Right hindlimb (tissue), 1 donor: ENCODE measurements at places on chromosomes 16 and 17.
A peak's percentile ranks its signal among the peaks of the same experiment; 100 is the strongest.

DNA sequence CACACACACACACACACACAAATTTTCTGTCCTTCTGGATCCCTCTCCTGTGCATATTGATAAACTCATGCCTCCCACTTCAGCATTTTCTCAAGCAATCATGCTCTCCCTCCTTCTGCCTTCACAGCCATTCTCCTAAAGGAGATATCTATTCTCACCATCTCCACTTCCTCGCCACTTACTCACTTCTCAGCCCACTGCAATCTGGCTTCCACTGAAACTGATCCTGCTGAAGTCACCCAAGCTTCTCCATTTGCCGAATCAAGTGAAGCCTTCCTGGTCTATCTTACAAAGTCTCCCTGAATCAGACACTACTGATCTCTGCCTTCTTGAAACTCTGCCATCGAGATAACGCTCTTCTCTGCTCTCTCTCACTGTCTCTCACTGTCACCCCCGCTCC lies 54.0 kb upstream of the GNAO1 start:
- DNase-seq: no peak

DNA sequence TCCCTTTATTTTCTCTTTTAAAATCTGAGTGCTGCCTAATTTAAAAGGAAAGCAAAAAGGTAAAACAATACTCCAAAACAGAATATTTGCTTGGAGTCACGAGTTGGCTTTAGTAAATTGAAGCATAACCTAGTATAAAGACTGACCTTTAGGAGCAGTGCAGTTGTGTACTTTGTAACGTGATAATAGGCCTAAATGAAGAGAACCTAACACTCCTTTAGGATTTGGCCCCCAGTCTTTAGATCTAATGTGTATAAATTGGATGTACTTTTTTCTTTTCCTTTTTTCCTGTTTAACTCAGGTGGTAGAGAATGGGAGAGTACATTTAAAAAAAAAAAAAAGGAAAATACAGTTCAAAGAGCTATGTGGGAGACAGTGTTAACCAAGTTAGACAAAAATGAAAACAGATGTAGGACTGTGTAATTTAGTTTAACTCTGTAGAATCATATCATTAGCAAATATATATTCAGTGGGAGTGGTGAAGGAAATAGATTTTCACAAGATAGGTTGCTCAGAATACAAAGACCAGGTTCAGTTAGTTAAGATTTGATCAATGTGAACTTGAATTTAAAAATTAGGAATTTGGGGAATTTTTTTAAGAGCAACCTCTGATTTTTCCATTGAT lies 16.8 kb downstream of the CPD start:
- DNase-seq: no peak

- DNase-seq: no peak
Observed at GRCh38 chr16:72957303-72958277, 90.3 kb downstream of the ZFHX3 start.

DNA sequence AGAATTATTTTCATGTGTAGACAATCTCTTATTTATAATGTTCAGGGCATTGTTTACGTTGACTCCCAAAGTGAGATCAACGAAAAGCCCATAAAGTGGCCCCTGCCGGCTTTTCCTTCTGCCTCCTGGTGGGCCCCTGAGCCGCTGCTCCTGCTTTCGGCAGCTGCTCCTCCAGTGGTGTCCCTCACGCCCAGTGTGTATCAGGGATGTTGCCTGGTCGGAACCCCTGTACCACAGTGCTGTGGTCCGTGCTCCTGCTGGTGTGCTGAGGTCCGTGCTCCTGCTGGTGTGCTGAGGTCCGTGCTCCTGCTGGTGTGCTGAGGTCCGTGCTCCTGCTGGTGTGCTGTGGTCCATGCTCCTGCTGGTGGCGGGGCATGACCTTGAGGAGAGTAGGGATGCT lies 107.6 kb downstream of the BANP start:
- DNase-seq: peak; percentile 12

GRCh38 chr17:20920815-20921199 lies 122.0 kb downstream of the USP22 start:
- DNase-seq: no peak

DNA sequence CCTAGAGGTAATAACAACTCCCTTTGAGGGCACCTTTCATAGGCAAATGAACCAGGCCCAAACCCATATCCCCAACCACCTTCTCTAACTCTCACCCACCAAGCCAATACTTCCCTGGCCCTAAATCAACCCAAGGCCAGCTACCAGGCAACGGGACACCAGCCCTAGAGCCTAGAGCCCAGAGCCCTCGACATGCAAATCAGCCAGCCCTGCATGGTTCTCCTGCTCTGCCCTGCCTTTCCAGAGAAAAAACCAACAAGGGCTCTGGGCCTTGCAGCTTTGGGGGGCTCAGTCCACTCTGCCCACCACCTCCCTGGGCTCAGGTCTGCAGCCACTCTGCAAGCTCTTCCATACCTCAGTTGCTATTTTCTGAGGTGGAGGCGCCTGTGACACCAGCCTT lies 55.0 kb downstream of the PITPNM3 start:
- no peak for DNase-seq

GRCh38 chr17:28247671-28248555 lies 71.1 kb upstream of the TMEM97 start:
- DNase-seq: no peak

- no peak for DNase-seq
Observed at GRCh38 chr17:27256225-27257030, 37.5 kb upstream of the WSB1 start.

- DNase-seq: no peak
Observed at GRCh38 chr17:10162096-10162495, 36.3 kb downstream of the GAS7 start.

- no peak for DNase-seq
Observed at GRCh38 chr16:61763013-61763412, 273.2 kb downstream of the CDH8 start.

DNA sequence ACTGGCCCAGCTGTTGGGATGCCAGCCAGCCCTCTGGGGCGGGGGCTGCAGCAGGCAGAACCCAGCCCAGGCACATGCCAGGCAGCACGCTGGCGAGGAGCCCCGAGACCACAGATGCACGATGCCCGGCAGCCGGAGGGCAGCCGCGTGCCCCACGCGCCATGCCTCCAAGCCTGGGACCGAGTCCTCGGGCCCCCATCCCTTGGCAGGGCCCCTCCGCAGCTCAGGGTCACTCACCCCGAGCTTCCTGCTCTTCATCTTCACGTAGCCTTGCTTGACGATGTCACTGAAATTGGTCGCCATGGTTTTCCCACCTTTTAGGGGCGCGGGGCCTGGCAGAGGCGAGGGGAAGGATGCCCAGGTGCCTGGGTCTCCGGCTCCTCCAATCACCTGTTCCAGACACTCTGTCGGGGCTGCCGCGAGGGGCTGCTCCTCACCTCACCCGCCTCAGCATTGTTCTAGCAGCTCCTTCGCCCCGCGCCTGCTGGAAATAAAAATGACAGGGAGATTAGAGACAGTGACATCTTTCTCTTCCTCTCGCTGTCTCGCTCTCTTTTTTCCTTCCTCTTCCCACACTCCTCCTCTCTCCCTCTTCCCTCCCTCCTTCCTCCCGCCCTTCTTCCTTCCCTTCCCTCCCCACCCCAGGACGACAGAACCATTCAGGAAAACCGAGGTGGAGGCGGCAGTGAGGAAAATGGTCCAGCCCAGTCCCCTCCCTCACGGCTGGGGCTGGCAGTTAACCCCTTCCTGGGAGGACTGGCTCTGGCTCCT lies 6.9 kb downstream of the DOK4 start:
- DNase-seq: peak; percentile 83

DNA sequence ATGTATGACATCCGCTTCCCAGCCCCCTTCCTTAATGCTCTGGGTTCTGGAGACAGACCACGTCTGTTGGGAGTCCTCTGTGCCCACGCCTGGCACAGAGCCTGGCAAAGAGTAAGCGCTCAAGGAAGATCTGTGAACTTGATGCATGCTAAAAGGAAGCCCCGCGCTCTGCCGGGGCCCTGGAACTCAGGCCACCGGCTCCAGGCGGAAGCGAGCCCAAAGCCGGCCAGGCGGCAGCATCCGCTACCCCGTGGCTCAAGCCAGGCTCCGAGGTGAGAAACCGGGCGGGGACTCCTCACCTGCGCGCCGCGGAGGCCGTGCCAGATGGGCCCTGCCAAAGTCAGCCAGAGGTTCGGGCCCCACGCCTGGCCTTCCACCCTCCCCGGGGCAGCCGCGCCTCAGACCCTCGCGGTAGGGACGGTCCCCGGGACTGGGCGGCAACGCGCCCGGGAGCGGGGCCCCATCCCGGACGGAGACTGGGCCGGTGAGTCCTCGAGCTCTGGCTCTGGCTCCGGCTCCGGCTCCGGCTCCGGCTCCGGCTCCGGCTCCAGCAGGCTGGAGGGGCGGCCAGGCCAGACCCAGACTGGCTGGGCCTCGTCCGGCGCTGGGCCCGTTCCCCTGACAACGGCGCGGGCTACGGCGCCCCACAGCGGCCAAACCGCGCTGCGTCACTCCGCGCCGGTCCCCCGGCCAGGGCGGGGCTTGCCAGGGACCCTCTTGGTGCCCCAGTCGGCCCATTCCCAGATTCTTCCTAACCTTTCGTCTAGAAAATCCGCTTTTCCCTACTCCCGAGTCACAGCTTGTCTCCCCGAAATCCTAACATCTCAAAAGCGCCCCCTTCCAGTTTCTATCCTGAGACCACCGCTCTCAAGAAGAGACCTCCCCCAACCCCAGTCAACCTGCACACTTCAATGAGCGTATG lies at the start of gene ZDHHC1:
Gene ZDHHC1, minus strand, starts transcription at position 606 of the 922 bp plus-strand sequence. CDS start 8,702 bp downstream, outside the sequence.
- peak; percentile 88 for DNase-seq

GRCh38 chr16:11181242-11181898 lies 74.6 kb downstream of the SOCS1 start:
- DNase-seq: no peak

DNA sequence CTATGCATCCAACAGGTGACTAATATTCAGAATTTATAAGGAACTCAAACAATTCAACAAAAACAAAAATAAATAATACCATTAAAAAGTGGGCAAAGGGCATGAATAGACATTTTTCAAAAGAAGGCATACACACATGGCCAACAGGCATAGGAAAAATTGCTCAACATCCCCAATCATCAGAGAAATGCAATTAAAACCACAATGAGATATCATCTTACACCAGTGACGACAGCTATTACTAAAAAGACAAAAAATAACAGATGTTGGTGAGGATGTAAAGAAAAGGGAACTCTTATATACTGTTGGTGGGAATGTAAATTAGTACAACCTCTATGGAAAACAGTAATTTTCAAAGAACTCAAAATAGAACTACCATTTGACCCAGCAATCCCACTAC lies 250.4 kb upstream of the N4BP1 start:
- DNase-seq: no peak

DNA sequence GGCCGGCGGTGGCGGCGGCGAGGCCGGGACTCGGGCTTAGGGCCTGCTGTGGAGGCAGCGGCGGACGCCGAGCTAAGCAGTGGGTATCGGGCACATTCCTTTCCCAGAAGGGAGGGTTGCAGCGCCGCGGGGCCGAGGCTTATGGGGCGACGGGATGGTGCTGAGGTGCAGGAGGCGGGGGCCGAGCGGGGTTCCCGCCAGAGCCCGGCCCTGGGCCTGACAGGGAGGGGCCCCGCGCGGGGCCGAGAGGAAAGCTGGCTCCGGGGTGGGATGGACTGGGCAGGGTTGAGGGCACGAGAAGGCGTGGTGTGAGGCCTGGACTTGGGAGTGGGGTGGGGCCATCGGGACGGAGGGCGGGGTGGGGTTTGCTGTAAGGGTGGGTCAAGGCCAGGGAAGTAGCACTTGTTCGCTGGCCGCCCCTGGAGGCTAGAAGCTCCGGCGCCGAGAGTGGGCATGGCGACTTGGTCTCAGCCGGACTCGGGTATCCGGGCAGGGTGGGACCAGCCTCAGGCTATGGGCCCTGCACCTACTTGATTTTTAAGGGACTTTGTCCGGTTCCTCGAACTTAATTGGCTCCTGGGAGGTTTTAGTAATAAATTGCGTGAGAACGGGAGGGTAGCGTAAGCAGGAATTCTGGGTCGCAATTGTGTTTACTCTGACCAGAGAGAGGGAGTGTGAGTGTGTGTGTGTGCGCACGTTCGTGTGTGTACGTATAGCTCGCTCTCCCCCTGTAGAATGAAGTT lies 396 bp downstream of the NFE2L1 start:
- peak; percentile 91 for DNase-seq

DNA sequence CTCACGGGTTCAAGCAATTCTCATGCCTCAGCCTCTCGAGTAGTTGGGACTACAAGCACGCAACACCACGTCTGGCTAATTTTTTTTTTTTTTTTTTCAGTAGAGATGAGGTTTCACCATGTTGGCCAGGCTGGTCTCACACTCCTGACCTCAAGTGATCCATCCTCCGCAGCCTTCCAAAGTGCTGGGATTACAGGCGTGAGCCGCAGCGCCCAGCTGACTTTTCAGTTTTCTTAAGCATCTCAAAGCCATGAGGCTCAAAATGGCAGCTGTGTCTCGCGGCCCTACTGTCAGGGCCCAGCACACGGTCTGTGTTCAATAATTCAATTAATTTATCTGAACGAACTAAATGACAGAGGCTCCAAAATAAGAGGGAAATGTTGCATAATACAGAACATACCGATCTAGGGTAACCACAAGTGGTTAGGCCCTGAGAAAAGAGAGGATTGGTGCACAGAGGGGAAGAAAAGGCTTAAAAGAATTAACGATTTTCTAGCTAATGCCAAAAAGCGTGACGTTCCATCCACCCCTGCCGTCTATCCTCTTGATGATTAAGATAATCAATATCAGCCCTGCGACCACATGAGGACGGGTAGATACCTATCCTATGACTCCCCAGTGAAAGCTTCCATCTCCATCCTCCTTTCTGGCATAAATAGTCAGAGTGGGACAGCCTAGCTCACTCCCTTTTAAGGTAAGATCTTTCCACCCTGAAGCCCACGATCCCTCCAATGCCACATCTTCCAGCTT lies 136.9 kb downstream of the SLC39A11 start:
- DNase-seq: no peak

GRCh38 chr16:52077607-52078006 lies 469.3 kb downstream of the TOX3 start:
- DNase-seq: no peak

DNA sequence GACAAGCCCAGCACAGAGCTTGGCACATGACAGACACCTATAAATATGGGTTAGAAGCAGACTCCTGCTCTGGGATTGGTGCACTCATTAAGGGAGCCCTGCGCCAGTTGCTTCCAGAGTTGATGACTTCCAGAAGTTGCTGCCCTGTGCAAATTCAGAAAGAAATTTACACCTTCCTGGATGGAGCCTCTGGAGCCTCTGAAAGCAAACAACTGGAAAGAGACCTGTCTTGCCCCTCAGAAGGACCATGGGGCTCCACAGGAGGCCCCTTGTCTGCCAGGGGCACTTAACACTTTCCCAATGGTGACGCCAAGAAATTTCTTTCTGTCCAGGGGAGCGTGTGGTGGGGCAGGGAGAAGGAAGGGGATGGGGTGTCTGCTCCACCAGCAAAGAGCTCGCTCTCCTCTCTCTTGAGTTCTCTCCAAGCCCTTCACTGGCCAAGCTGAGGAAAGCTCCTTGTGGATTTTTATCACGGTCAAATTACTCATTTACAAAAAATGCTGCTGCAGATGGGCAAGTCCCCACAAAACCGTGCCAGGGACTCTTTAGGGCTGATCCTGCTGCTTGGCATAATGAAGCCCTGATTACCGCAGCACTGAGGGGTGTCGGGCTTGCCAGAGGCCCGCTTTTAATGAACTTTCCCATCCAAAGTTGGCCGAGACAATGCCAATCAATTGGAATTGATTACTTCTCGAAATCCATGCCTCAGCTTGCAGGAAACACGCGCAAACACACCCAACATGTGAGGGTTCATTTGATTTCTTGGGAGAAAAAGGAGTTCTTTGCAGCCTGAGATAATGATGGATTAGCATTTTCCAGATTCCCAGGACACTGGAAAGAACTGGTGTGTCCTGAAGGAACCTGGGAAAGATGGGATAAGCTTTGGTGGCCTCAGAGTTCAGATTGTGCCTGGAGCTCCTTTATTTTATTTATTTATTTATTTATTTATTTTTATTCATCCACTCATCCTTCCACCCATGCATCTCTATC lies 583.6 kb upstream of the CDH5 start:
- DNase-seq: peak; percentile 81

- peak; percentile 37 for DNase-seq
Observed at GRCh38 chr16:66695935-66696668, 441 bp downstream of the CMTM4 start.
